Fibroblast of skin of right biceps (primary cell): ENCODE measurements at places on chromosomes 2 and 18.

- peak; percentile 64 for DNase-seq
Measured at GRCh38 chr18:45539491-45539891, 75.8 kb upstream of the SLC14A2 start.

- DNase-seq: no peak
Measured at GRCh38 chr2:109350526-109350925, 221.5 kb downstream of the SH3RF3 start.

GRCh38 chr2:217863883-217864282, 138.9 kb downstream of the TNS1 start:
- no peak for DNase-seq

GRCh38 chr2:112465382-112465781, 16.6 kb upstream of the TTL start:
- DNase-seq: no peak

DNA sequence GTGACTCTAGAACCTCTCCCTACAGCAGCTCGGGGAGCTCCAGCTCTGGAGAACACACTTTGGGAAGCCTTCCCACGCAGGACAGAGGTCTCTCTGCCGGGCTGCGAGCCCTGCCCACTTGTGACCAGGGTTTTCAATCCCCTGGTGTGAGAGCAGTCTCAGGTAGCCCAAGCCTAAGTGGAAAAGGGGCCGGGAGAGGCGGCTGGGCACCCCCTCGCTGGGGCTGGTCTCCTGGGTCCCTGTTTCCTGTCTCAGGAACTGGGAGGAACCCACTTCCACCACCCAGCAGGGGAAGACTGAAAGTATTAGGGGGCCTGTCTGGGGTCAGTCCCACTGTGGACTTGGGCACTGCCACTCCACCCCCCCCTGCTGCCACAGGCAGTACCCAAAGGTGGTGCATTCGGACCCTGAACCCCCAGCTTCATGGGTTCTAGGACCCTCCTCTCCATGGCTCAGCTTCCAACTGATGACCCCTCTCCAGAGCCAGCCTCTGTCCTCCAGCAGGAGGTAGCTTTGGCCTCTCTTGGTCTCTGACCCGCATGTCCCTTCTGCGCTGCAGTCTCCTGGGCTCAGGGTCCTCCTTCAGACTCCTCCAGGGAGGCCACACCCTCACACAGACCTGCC, 70.0 kb downstream of the RRM2 start:
- no peak for DNase-seq

- peak; percentile 63 for DNase-seq
Measured at GRCh38 chr2:8682719-8683667, 1.1 kb downstream of the ID2 start.

DNA sequence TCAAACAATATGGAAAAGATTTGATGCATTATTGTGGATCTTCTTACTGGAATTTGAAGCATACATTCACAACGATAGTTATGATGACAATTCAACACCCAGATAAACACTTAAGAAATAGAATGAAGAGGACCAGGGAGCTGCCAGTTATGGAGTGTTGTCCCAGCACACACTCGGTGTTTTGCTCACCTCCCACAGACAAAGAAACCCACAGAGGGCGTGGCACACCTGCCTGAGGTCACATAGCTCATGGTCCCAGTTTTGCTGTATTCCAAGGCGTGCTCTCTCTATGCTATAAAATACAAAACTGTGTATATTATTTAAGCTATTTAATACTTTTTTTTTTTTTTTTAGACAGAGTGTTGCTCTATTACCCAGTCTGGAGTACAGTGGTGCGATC, 31.1 kb downstream of the EFR3B start:
- DNase-seq: no peak

GRCh38 chr2:47354013-47354847, 48.7 kb upstream of the MSH2 start:
- DNase-seq: peak; percentile 56

- DNase-seq: no peak
Measured at GRCh38 chr18:59961070-59961469, 61.3 kb downstream of the PMAIP1 start.

- no peak for DNase-seq
Measured at GRCh38 chr2:117551858-117552257, 262.6 kb upstream of the DDX18 start.

DNA sequence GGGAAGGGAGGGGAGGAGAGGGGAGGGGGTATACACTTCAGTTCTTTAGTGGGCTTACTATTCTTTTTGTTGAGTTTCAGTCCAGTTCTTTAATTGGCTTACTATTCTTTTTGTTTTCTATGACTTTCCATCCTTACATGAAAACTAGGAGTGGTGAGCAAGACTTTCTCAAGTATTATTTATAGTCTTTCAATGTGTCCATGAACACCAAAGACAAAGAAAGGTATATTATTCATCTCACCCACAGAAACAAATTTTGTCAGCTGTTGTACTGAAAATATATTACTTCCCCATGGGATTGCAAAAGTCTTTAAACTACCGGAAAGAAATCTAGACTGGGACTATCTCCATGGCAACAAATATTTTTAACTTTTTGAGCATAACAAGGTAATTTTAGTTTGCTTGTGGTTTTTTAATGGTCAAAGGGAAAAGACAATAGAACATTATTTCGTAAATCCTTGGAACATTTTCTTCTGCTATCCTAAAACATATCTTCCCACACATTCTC, 17.6 kb downstream of the ADAM17 start:
- DNase-seq: peak; percentile 82

- no peak for DNase-seq
Measured at GRCh38 chr2:30768708-30769480, 38.4 kb downstream of the CAPN13 start.

DNA sequence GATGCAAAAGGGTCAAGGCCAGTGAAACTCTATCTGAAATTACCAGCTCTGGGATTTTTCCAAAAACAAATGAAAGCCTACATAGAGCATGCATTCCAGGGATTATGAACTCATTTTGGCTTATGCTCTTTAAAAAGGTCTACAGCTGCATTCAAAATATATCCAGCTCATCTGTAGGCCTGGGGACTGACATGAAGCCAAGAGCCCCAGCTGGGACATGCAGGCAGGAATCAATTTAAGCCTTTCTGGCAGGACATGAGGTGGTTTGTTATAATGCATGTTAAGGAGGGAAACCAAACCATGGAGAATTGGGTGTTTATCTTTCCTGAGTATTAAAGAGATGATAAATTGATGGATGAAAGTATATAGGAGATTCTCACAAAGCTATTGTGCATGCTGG, 164.5 kb downstream of the RBM43 start:
- peak; percentile 16 for DNase-seq

- DNase-seq: no peak
Measured at GRCh38 chr2:71309-72035, 25.2 kb upstream of the FAM110C start.

DNA sequence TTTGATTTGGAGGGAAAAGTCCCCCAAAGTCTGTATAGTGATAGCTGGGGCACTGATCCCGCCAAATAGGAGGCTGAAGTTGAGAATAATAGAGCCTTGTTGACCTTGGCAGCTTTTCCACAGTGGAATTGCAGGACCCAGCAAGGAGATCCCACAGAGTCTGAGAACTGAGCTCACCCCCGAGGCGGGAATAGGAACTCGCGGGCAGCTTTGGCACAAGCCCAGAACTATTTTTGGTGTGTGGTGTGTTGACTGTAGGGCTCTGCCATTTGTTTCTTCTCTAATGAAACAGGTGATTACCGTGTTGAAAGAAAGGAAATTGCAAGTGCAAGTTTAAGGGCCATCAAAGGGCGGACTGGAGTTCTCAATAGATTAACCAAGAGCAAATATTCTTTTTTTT, 34.0 kb downstream of the SH3RF3 start:
- DNase-seq: peak; percentile 70
